GM12892 (cell line): ENCODE measurements at places on chromosomes 5 and 9.
A peak's percentile ranks its signal among the peaks of the same experiment; 100 is the strongest.

GRCh38 chr9:19470981-19471650 lies 62.3 kb downstream of the ACER2 start:
- DNase-seq = no peak

DNA sequence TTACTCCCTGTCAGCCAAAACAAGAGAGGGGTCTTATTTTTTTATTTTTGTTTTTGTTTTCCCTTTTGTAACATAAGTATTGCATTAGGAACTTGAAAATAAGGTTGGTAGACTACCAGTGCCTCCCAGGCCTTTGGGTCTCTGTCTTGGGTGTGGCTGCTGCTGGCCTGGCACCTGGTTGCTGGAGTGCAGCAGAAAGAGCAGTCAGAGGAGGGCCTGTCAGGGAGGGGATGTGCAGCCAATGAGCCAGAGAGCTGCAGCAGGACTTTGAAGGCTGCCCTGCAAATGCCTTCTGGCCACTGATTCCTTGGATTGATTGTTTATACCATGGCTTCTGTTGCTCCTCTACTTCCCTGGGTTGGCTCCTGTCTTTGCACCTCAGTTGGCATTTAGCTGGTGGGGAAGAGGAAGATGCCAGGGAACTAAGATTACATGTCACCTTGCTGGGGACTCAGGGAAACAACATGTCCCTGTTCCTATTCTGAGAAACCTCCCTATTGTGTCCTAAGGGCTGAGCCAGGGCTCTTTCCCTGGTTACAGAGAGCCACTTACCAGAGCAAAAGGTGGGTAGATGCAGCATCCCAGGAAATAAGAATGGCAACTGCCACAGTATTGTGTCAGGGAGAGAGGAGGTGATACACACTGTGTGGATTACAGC lies 66.6 kb downstream of the ANGPTL2 start:
- DNase-seq = no peak

GRCh38 chr5:99070822-99071221 lies 142.0 kb upstream of the CHD1 start:
- no peak for DNase-seq

DNA sequence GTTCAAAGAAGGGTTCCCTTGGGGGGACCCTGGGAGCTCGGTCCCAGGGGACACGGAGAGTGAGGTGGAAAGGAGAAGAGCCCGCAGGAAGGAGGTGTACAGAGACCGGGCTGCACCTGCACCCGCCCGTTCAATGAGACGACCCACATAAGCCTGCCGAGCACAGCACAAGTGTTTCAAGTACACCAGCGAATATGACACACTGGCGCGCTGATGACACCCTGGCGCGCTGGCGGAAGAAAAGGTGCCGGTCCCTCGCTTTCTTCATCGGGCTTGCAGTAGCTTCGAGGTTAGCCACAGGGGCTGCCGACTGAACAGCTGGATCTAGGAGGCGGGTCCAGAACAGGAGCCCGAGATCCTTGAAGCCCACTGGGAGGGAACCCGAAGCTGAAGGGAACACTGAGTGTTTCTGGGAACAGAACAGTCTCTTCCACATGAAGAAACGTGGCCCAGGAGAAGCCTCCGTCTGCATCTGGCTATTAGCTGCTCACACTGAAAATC lies 1.4 kb downstream of the TBC1D9B start:
- DNase-seq = no peak

- DNase-seq = no peak
These were observed 71.9 kb upstream of the LARP1 start for GRCh38 chr5:154683101-154683880.

GRCh38 chr5:142720641-142721271 lies 34.9 kb upstream of the FGF1 start:
- no peak for DNase-seq

- no peak for DNase-seq
These were observed 10.3 kb downstream of the FOXE1 start for GRCh38 chr9:97863314-97863713.

- DNase-seq = no peak
These were observed 9.7 kb downstream of the LYRM7 start for GRCh38 chr5:131180407-131180806.

DNA sequence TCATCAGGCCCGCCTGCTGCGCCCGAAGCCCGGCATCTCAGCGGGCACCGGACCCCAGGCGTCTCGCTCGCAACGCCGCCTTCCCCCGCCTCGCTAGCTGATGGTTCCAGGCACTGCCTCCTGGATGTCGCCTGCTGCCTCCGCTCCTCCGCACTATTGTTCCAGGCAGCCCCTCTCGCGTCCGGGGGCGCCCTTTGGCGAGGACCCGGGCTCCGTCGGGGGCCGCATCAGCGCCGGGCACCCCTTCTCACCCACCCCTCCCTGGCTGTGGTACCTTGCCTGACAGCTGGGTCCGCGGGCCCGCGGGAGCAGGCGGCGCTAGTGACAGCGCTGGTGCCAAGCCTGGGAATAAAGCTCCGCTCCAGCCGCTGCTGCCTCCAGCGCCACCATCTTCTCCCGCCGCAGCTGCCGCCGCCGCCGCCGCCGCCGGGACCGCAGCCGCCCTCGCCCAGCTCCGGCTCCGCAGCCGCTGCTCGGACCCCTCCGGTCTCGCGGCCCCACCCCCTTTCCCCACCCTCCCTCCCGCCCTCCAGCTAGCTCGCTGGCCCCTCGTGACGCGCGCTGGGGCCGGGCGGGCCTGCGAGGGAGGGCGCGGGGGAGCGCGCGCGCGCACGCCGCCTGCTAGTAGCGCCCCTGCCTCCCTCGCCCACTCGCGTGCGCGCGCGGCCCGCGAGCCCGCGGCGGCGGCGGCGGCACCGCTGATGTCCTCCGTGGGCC lies at the start of gene APBA1:
Gene APBA1 (minus strand): TSS at position 493 of the 717 bp plus-strand sequence.
- peak; percentile 25 for DNase-seq

- no peak for DNase-seq
These were observed 12.5 kb downstream of the ST8SIA4 start for GRCh38 chr5:100890461-100891008.

DNA sequence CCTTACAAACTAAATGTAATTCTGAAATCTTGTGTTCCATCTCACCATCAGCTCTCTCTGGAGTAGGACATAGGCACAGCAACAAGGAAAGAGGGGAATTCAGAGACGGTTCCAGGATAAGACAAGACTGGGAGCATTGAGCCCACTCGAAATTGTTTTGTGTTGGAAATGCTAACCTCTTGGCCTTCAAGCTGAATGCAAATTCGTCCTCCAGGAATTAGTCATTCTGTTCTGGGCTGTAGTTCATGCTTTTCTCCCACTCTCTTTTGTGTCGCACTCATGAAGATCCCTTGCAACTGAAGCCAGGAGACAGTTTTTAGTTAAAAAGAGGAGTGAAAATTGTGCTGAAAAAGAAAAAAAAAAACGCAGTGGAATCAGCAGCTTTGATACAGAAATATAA lies 121.7 kb upstream of the SEMA6A start:
- DNase-seq = peak; percentile 12

GRCh38 chr9:22064957-22065356 lies 55.9 kb upstream of the CDKN2B start:
- DNase-seq = no peak

DNA sequence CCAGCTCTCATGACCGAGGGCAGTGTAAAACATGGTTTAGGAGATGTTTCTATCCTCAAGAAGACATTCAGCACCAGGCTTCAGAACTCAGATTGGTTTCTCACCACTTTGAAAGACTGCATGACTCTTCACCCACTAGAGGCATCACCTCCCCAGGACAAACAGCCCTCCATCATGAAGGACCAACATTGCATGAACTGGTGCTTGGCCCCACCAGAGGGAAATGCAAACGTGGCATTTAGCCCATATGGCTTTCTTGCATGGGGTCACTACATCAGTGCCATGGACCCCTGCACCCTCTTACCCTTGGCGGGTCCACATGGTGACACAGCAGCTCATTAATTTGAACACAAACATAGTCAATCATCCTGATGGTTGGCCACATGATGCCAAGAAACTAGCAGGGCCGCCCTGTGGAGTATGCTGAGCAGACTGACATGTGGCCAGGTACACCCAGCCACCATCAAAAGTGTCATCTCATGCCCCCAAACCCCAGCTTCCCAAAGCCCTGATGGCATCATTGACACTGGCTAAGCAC lies 129.5 kb upstream of the FSTL4 start:
- DNase-seq = no peak

- no peak for DNase-seq
These were observed 7.2 kb downstream of the MARCHF6 start for GRCh38 chr5:10360686-10361085.

GRCh38 chr5:95900383-95900958 lies 61.2 kb downstream of the ELL2 start:
- no peak for DNase-seq

DNA sequence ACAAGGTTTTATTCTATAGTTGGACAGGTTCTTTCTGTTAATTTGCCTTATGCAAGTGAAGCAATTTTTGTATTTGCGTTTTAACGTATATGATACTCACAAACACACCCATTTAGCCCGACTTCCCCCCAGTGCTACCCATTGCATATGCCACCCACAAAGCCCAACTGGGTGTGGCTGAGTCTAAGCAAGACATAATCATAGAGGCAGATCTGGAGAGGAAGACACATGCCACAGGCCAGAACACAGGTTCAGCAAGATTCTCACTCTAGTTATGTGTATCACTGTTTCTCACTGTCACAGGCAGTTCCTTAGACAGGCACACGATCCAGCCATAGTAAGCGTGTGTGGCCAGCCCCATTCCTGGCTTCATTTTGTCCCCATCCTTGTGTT lies 29.0 kb upstream of the PUM3 start:
- no peak for DNase-seq

- DNase-seq = no peak
These were observed 22.4 kb upstream of the TRIM52 start for GRCh38 chr5:181283347-181283746.

DNA sequence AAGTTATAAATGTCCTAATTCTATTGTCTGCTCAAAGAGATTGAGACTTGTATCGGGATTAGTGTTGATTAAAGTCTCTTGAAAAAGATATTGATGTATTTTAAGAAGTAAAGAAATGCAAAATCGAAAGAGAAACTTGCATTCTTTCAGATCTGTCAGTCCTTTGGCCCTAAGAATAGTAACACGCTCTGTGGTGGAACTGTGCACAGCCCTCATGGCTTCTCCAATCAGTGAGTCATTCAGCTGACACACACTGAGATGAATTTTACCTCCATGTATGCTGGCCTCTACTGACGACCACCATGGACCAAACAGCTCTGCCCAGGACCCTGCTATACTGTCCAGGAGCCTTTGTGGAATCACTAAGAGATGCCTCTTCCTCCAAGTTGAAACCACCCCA lies 232.4 kb downstream of the ESM1 start:
- peak; percentile 7 for DNase-seq

- DNase-seq = no peak
These were observed 72.5 kb downstream of the AMBP start for GRCh38 chr9:114005371-114006154.

DNA sequence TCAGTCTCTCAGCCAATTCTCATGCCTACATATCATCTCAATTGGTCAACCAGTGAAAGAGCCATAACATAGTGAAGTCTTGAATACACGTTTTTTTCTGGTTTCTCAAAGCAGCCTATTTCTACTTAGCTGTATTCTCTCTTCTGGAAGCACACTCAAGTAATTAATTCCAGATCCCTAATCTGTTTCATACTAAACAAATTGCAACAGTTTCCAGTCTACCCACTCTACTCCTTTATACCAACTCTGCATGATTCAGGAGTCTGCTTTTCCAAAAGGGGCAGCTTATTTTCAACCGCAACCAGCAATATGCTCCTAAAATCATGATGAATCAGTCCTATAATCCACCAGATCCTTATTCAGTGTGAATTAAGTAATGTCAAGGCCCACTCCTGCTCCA lies 211.7 kb downstream of the TLE1 start:
- DNase-seq = no peak

- no peak for DNase-seq
These were observed at the start of gene SLIT3 for GRCh38 chr5:169300468-169301385. Gene SLIT3, minus strand, starts transcription at chr5:169301139. Its CDS starts 430 bp downstream, at chr5:169300709.

- no peak for DNase-seq
These were observed 21.3 kb upstream of the GBGT1 start for GRCh38 chr9:133184971-133185370.

DNA sequence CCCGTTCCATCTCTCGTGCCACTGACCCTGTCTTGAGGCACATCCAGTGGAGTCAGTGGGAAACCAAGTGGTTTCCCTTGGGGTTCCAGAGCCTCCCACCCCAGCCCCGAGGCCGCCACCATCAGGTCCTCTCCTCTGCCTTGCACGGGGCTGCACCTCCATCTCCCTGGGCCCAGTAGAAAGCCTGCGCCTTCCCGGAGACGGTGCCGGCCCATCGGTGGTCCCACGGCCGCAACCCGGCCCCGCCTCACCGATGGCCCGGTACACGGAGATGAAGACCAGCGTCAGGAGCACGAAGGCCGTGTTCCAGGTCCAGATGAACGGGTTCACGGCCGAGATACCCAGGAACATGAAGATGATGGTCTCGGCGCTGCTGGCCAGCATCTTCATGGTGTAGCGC lies 40.0 kb downstream of the EXOC3 start:
- no peak for DNase-seq

DNA sequence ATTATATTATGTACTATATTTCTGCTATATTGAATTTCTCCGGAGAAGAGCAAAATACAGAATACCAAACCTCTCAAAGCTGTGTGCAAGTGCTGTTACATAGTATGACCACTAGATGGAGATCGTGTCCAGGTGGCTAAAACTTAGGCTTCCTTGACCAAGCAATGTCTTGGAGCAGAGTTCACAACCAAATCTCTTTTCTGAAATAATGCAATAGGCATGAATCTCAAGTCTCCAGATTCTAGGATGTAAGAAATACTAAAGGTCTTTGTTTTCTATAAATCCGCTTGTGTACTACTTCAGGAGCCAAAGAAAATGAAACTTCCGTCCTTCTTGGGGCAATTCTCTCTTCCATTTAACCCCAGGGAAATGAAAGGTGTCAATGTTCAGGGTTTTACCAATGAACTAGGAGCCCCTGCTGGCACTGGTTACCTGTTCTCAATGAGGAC lies 181.5 kb upstream of the RAI14 start:
- DNase-seq = no peak

- DNase-seq = no peak
These were observed 3.7 kb upstream of the CD274 start for GRCh38 chr9:5446451-5447236.

- peak; percentile 72 for DNase-seq
These were observed 513 bp downstream of the FAM193B start for GRCh38 chr5:177553671-177554429.

DNA sequence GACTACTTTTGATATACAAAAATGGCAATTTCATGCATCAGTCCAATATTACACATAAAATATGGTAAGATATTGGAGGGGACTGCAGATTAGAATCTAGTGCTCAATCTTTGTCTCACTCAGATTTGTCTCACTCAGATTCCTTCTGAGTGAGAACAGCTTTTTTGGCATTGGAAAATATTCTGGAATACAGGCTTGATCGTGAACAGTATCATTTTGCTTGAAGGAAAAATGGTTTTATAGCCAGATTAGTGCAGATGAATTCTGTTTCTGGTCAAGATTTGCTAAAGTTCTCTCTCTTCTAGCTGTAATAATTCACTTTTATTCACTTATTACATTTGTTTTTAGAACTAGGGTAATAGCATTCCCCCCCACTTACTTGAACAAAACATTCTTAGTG lies 51.2 kb downstream of the MAN2A1 start:
- no peak for DNase-seq
